Fibroblast of skin of right biceps (primary cell): ENCODE measurements at places on chromosomes 4 and X.

- no peak for DNase-seq
These were observed 418.1 kb downstream of the BCOR start for GRCh38 chrX:39679497-39680157.

DNA sequence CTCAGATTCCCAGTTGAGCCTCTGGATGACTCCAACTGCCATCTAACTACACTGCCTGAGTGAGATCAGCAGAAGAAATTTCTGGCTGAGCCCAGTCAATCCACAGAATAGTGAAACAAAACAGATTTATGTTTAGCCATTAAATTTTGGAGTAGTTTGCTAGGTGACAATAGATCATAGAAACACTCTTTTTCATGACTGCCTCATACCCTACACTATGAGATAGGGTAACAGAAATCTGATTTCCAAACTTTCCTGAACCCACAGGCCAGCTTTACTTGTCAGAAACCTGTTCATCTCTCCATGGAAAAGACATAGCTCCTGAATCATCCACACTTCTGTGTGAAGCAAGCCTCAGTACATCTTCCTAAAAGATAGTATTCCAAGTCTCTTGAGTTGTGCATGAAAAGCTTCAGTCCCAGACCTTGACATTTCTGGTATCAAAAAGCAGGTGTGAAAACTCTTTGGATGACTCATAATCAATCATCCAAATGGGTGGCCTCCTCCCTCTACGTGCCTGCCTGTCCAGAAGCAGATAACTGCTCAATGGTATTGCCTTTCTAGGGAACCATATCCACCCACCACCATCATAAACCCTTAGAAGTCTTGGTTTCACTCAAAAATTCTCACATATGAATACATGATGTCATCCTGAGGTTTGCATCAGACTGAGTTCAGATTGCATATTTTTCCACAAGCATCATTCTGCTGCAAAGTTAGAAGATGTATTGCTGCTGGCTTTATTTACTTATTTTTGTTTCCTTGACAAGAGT, 47.5 kb upstream of the RAP2C start:
- DNase-seq = peak; percentile 36

- DNase-seq = no peak
These were observed 44.6 kb upstream of the GC start for GRCh38 chr4:71828470-71828869.

DNA sequence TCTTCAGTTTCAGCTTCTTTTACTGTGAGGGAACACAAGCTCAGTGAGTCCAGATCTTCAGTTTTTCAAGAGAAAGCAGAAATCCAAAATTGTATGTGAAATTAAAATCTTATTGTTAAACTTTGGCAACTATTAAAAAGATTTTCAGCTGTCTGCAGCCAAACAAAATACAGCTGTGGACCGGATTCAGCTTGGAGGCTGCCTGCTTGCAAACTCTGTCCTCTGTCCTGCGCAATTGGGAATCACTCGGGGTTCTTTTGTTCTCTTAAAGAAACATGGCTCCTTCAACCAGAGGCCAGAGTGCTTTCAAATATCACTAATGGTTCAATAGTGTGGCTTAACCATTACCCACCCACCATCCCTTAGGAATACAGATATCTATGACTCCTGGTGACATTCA, 201.2 kb downstream of the CHIC2 start:
- DNase-seq = no peak

DNA sequence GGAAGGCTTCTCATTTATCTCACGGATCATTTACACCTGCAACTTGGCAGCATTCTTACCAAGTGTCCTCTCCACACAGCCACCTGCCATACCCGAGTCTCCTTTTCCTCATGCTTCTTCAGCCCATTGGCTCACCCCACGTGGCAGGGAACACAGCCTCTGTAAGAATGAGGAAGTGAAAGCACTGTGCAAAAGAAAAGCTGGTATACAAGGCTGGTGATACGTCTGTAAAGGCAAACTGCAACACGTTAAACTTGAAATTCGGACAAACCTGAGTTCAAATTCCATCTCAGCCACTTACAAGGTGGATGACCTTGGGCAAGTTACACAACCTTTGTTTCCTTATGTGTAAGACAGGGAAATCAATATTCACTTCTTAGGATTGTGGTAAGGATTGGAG, 164.0 kb upstream of the RASGEF1B start:
- DNase-seq = no peak

- peak; percentile 21 for DNase-seq
These were observed 22.4 kb downstream of the TMEM33 start for GRCh38 chr4:41957634-41958033.

DNA sequence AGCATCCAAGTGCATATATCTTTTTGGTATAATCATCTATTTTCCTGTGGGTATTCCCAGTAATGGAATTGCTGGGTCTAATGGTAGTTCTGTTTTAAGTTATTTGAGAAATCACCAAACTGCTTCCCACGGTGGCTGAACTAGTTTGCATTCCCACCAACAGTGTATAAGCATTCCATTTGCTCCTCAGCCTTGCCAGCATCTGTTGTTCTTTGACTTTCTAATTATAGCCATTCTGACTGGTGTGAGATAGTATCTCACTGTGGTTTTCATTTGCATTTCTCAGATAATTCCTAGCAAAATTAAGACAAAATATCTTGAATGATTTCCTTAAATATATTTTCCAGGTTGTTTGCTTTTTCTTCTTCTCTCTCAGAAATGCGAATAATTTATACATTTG, 341.1 kb downstream of the GBA3 start:
- peak; percentile 90 for DNase-seq

GRCh38 chr4:185541251-185541727, 6.0 kb upstream of the PDLIM3 start:
- no peak for DNase-seq

DNA sequence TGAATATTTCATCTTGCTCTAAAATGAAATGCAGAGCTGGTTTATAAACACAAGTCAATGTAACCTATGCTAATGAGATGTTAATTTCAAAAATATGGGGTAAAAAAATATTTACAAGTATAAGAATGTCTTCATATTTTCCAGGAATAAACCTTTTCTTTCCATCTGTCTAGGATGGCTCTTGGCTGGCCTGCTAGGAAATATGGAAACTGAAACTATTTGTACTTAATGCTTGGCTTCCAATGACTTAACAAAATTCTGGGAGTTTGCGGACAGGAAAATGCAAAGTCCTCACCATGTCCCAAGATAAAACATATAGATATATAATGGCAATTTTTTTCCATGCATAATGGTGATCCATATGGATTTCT, 168.1 kb downstream of the SCFD2 start:
- DNase-seq = no peak

DNA sequence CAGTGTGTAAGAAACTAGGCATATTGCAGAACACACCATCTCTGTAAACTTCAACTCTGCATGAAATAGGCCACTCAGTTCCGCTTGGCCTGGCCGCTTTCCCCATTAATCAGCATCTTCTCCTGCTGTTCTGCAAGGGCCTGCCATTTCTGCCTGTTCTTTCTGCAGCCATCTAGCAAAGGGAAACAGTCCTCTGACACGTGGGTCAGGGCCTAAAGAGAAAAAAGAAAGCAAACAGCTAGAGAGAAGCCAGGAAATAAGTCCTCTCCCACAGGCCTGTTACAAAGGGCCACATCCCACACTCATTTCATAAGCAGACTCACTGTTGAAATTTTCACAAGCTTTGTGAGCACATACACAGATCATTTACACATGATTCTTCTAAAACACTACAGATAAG, 130.1 kb downstream of the PDE5A start:
- DNase-seq = no peak

DNA sequence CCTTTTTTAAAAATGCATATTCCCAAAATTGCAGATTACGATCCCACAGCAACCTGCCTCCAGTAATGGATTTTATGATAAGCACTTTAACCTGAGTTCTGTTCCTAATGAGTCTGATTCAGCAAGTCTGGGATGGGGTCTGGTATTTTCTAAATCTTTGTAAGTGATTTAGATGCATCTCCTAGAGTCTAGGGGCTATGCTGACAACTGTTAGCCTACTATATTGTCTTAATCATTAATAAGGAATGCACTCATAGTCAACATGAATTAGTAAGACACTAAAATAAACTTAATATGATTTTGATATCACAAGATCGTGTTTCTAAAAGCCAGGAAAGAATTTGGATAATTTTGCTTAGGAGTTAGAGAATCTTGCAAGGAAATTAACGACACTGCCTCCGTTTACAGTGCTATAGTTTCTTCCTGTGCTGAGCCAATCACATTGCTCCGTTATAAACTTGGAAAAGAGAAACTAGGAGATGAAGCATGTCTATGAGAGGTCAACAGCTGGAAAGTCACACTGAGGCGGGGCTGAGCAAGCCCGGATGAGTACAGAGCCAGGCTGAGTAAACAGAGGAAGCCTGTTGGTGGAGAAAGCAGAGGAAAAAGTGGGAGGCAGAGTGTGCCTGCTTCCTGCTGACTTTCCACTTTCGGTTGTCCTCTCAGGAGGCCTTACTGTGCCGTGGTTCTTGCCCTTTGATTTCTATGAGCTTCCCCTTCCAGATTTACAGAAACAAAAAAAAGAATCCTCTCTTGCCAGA, 5.4 kb downstream of the SCARB2 start:
- DNase-seq = peak; percentile 77

DNA sequence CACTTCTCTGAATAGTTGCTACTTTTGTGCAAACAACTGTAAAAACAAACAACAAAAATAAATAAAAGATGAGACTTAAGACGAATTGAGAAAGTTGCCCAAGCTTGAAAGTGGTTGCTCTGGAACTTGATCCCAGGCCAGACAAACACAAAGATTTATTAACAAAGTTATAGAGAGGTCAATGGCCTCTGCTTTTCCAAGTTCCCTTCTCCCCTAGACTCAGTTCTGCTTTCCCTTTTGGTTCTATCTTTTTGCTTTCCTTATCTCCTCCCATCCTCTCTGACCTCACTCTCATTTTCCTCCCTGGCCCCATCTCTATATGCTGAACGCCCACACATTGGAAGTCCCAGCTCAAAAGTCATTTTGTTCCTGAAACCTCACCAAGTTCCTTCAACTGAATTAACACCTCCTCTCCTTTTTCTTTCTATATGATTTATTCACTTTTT, 82.7 kb downstream of the MXRA5 start:
- DNase-seq = no peak

DNA sequence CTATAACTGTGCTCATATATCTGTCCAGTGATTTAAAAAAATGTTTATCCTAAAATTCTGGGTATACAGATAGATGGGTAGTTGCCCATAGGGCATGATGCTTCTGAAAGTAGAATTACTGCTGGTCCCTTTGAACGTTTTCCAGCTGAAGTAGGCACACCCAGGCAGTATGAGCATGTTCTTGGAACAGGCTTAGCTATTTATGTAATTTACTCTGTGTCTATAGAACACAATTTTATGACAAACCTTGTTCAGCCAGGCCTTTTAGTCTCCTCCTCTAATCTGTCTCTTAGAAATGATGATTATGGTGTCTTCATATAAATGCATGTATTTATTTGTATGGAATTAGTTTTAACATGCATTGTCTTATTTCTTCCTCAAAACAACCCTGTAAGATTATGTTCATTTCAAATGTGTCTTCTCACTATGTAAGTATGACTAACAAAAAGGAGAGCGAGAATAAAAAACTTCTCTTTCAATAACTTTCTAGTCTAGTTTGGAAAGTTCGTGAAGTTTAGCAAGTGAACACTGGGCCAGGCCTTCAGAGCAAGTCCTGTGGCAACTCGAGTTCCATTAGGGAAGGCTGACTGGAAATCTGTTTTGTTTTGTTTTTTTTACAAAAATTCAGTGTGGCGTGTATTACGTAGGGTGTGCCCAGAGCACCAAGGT, 142.0 kb downstream of the AFF1 start:
- no peak for DNase-seq

- DNase-seq = no peak
These were observed 11.3 kb upstream of the CD99 start for GRCh38 chrX:2679534-2680485.

GRCh38 chr4:53050361-53050774, 188.3 kb downstream of the RASL11B start:
- no peak for DNase-seq

GRCh38 chr4:26299254-26299882, 21.4 kb upstream of the RBPJ start:
- DNase-seq = no peak

GRCh38 chrX:17081968-17082367, 135.5 kb downstream of the REPS2 start:
- peak; percentile 0 for DNase-seq

DNA sequence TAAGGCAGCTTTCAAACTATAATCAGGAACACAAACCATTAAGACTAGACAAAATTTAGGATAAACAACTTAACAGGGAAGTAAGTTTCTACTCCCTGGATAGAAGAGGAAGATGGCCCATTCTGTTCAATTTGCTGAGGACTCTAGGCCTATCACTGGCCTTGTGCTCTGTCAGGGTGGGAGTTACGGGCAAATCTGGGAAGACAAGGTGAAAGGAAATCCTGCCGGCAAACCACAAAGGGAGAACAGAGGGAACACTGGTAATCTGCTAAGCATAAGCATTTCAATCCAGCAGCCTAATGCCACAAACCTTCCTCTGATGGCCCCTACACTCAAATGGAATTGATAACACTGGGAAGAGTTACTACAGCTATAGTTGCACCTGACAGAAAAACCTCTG, 8.3 kb downstream of the GPR82 start:
- no peak for DNase-seq

GRCh38 chr4:172099376-172099775, 286.2 kb downstream of the GALNTL6 start:
- DNase-seq = no peak

- no peak for DNase-seq
These were observed 43.0 kb downstream of the RBMX2 start for GRCh38 chrX:130444641-130445336.

GRCh38 chr4:6808259-6808658, 25.7 kb downstream of the KIAA0232 start:
- DNase-seq = no peak

DNA sequence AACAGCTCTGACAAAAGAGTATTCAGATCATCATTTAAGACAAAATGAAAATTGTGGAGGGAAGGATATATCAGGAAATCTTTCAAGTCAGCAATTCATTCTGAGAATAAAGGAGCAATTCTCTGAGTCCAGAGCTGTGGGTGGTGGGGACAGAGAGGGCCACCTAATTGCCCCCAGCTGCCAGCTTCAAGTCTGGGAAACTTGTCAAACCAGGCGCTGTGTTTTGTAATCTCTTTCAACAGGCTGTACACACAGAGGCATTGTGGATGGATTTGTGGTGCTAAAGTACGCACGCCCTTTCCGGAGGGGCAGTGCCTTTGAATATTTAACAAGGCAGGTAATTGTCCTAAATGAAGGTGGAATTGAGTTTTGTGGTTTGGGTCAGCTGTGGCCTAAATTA, 591.1 kb upstream of the BOD1L1 start:
- DNase-seq = no peak

- DNase-seq = no peak
These were observed 71.5 kb upstream of the VEGFC start for GRCh38 chr4:176864238-176864637.

DNA sequence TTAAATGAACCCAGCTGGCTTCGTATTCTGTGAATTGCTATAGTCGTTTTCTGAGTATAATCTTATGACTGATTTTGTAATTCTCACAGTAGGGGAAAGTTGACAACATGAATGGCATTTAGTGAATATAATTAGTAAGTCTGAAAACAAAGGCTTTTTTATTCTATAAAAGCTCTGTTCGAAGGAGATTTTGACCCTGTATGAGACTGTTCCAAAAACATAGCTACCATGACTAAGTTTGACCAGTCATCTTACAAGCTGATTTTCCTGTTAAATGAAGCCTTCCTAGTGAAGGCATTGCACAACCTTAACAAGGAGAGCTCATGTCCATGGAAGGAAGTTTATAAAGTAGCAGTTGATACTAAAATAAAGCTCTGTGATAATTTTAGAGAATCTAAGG, 242.3 kb downstream of the RPA4 start:
- DNase-seq = peak; percentile 10

GRCh38 chr4:4930677-4931076, 71.2 kb downstream of the MSX1 start:
- no peak for DNase-seq

- DNase-seq = no peak
These were observed 102.5 kb downstream of the RASL11B start for GRCh38 chr4:52964561-52965101.
